Right ventricle myocardium inferior (tissue), 1 donor: ENCODE measurements at places on chromosomes 12 and 14.

DNA sequence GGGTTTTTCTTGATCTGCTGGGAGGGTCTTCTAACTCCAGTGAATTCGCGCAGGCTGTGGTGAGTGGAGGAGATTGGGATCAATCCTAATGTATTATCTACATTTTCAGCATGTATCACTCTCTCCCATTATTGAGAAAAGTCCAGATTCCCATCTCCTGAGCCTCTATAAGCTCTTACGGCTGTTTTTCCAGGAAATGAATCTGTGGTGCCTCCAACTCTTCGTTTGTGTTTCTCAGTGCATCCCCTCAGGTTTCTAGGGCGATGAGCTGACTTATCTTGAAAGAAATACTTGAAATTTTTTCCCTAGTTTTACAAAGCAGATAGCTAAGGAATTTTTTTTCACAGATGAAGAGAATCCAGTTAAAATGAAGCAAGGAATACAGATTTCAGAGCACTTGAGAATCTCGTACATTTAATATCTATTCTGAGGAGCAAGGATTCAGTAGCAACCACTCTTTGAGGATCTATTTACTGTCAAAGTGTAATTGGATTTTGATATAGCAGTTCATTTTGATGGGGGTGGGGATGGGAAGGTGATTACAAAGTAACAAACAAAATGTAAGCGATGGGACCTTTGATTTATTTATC is 138.7 kb downstream of the BRMS1L start:
- no peak for DNase-seq

- DNase-seq, result no peak
Observed at GRCh38 chr14:93970965-93971634, 5.3 kb downstream of the ASB2 start.

DNA sequence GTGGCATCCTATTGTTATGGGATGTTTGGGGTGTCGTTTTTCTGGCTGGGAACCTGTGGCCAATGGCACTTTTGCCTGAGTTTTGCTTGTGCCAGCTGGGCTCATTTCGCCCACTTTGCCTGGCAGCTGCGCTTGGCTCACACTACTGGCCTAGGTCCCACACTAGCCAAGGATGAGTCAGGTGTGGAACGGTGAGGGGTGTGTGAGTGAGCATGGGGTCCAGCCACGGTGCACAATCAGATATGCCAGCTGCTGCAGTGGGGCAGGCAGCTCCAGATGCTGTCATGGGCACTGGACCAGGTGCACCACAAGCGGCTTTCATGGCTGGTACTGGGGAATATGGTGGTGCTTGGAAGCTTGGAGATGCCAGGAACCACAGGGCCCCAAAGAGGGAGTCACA is 21.5 kb downstream of the TRHDE start:
- no peak for DNase-seq

DNA sequence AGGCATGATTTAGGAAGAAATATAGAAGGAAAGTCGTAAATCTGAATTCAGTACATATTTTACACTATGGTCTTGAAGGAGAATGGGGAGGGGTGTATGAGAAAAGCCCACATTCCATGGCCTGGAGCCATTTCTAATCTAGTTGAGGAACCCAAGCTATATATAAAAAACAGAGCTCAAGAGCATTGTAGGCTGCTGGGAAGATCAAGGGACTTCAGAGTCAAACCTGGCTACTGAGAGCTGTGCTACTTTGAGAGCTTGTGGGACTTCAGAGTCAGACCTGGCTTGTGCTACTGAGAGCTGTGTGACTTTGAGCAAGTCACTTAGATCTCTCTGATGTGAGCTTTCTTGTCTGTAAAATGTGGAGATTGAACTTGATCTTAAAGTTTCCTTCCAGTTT is 58.7 kb downstream of the TBK1 start:
- no peak for DNase-seq

DNA sequence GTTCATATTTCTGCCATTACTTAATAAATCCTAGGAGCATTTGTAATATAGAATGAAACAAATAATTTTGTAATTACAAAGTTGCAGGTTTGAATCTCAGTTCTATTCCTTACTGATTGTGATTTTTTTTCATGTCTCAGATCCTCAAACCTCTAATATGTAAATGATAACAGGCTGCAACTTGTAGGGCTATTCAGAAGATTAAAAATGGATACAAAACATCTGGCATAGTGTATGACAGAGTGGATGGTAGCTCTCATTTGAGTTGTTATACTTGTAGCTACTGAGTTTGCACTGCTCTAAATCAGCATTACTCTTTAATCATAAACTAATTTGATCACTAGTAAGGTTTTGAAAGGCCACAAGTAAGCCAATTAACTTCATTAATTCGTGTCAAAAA is 406.3 kb upstream of the MGAT4C start:
- no peak for DNase-seq

DNA sequence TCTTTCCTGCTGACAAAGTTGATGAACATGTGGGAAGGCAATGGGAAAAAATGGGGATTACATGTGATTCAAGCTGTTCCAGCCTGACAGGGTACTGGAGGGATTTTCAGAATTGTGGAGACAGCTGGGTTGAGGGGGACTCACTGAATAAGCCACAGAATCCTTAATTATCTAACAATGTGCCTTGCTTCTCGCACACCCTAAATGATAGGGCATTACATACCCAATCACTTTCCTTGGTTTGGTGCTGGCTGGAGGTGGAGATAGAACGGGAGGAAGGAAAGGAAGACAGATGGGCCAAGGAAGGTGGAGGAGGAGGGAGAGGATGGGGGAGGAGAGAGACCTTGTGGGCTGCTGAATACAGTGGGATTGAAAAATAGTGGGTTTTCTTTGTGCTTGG is 20.7 kb downstream of the PELI2 start:
- no peak for DNase-seq

- DNase-seq, result peak; percentile 86
Observed at GRCh38 chr14:23302290-23303225, at the start of gene PPP1R3E. Gene PPP1R3E (minus strand): TSS chr14:23302859. CDS start chr14:23302576, 283 bp downstream.

DNA sequence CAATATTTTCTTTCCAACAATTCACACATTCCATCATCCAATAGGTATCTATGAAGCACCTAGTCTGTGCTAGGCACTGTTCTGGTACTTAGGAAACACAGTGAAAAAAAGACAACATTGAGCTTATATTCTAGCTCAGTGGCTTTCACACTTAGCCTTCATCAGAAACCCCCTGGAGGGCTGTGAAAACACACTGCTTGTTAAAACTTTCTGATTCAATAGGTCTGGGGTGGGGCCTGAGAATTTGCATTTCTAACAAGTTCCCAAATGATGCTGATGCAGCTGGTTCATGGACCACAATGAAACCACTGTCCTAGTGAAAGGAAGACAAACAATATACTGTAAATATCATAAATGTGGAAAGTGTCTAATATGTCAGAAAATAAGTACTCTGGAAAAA is 5.9 kb downstream of the VTI1B start:
- no peak for DNase-seq

GRCh38 chr12:126773012-126773411 is 1494.0 kb upstream of the TMEM132C start:
- no peak for DNase-seq

DNA sequence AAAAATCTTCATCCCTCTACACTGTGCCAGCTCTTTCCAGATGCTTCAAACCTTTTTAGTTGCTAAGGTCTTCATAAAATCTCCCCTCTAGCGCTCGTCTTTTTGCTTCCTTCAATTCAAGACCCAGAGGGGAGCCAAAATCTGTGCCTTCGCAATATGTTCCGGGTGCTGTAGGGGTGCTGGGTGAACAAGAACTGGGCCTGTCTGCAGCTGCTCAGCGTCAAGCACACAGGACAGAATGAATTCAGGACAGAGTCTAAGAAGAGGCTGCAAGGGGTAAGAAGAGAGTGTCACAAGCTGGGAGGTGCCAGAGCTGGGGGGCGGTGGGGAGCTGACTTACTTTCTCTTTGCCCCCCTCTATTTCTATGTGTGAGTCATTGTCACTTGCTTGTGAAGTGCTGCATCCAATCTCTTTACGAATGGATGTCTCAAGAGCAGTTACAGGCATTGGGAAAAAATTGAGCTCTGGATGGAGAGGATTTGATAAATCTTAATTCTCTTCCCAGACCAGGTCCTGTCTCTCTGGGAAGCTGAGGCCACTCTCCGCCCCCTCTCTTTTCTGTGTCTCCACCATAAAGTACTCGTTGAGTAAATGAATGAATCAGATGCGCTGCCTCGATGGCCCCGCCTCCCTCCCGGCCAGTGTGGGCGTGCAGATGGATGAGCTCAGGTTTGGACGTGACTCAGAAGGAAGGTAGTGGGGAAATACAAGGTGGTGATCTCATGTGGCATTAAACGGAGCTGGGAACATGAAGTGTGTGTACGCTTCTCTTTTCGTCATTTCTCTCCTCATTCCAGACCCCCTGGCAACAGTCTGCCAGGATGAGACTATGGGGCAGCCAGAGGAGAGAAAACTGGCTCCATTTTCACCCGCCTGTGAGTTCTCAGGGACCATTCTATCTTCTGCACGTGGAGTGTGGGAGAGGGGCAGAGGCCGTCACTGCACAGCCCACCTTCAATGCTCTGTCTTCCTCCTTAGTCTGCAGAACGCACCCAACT is 91.3 kb downstream of the TSPAN9 start:
- DNase-seq, result no peak

DNA sequence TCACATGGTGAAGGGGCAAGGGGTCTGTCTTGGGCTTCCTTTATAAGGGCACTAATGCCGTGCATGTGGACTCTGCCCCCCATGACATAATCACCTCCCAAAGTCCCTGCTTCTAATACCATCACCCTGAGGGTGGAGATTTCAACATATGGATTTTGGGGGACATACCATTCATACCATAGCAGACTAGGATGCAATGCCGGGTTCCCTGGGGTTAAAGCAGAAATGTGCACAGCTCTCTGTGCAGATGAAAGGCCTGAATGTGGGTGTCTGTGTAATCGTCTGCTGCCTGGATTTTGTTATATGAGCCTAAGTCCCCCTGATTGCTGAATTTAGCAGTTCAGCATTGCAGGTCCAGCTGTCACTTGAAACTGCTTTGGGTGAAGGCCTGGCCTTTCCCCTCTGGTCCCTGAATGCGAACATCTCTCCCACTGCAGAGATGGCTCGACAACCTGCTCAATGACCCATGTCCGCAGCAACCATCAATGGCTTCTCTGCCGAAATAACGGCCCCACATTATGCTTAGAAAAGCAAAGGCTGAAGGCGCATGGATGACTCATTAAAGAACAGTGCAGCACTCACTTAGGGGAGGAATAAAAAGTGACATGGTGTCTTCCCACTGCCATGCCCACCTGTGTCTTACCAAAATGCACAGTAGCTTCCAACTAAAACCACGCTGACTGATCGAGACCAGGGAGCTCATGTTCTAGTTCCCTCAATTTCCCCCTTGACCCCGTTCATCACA is 286.3 kb downstream of the DPF3 start:
- no peak for DNase-seq

GRCh38 chr12:49340971-49341776 is 4.2 kb upstream of the C1QL4 start:
- no peak for DNase-seq

DNA sequence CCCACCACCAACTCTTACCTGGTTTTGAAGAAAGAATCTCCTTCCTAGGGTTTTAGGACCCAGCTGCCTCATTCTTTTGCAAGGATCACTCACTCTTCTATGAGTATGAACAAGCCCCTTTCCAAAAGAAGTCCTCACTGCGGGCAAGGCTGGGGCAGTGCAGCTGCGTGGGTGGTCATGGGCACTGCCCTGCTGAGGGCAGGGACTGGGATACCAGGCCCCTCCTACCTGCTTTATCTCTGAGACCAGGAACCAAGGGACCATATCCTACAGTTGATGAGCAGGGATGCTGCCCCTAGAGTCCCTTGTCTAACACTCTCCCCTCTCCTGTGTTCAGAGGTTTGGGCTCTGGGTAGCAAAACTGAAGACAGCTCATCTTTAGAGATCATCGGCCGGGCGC is 20.5 kb downstream of the HPD start:
- DNase-seq, result no peak

GRCh38 chr12:83210933-83211332 is 524.2 kb downstream of the TMTC2 start:
- no peak for DNase-seq

DNA sequence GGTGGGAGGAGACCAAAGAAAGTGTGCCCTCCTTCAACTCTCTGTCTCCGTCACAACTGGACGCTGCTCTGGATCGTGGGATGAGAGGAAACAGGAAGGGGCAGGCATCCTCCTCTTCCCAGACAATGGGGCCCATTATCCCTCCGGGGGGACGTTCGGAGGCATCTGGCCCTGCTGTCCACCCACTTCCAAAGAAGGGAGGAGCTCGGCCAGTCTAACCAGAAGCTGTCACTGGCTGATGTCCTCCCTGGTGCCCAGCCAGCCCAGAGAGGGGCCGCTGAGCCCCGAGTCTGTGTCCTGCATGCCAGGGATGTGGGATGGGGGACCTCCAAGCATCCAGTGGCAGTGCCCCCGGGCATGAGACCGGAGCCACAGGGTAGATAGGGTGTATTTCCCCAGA is 39.8 kb upstream of the MEG3 start:
- DNase-seq, result no peak

DNA sequence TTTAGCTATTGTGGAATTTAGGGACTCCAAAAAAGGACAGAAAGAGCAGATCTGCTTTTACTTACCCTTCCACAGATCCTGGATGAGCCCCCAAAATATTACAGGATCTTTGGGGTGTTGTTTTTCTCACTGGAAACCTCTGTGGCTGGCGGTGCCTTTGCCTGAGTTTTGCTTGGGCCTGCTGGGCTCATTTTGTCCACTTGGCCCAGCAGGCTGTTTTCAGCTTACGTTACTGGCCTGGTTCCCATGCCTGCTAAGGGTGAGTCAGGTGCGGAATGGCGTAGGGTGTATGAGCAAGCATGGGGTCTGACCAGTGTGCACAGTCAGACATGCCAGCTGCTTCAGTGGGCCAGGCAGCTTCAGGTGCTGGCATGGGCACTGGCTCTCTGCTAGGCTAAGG is 45.8 kb downstream of the HSD17B6 start:
- DNase-seq, result no peak

DNA sequence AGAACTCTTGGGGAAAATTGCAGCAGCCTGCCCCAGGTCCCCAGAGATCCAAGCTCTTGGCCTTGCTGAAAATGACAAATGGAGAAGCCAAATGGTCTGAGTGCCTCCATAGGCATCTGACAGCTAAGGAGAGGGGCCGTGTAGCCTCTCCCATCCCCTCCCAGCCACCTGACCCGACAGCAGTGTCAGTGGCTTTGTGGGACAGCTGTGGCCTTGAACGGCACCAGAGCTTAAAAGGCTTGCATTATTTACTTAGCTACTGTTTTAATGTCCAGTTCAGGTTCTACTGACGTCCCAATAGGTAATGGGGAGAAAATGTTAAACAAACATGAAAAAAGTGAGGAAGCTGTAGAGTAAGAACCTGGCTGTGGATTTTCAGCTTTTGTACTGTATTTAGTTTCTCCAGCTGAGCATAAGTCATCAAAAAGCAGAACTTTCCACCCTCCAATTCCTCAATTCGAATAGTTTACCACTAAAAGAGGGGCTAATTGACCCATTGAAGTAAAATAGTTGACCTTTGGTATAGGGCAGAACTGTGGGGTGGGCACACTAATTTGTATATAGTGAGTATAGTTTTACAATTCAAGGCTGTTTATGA is 50.0 kb downstream of the FOS start:
- DNase-seq, result no peak

DNA sequence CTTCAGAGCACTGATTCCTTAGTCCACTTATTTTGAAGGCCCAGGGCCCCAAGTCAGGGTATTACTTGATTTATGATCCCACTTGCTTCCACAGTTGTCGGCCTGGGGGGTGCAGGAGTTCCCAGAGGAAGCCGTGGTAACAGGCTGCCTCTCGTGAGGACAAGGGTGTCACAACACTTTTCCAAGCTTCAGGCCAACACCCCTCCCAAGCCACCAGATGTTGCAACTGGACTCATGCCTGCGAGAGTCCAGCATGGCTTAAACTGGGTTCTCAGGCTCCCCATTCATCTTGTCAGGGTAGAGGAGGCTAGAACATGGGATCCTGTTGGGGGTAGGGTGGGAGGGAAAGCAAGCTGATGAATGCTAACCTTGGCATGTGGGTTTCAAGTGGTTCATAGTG is 56.1 kb downstream of the BMP4 start:
- DNase-seq, result peak; percentile 80
